ENCODE measurements at places on chromosomes 6 and 20.
A peak's percentile ranks its signal among the peaks of the same experiment; 100 is the strongest.

GRCh38 chr6:42928986-42929820 is at the start of gene CNPY3:
Gene CNPY3 (plus strand): TSS chr6:42929480. CDS start chr6:42929571, 91 bp downstream.
- peak; percentile 85 for DNase-seq

- DNase-seq: no peak
Measured at GRCh38 chr20:50876816-50877215, 54.4 kb downstream of the ADNP start.

DNA sequence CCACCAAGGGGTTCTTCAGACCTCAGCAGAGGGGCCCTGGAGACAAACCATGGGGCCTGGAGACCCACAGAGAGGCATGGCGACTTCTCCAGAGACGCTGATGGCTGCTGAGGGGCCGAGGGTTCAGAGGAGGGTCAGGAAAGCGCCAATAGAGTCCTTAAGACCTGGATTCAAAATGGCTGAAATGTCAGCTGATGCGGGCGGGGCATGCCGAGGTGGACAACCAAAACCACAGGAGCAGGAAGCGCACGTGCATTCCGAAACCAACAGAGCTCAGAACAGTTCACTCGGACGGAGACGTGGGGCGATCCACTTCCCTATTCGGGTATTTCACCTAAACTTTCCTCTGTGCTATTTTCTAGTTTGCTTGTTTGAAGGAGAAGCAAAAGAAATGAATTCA is 99.9 kb upstream of the RIN2 start:
- DNase-seq: no peak

DNA sequence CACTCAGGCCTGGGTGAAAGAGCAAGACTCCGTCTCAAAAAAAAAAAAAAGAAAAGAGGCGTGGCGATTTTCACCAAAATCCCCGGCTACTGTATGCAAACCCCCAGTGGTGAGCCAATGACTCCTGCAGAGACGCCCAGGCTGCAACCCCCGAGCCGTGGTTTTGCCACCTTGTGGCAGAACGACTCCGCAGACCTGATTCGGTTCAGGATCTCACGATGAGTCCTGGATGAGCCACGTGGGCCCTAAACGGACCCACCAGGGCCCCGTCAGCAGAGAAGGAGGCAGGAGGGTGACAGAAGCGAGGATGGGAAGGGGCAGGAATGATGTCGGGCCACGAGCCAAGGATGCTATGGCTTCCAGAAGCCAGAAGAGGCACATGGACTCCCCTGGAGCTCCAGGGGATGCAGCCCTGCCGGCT is 42.5 kb downstream of the SLC2A4RG start:
- no peak for DNase-seq

- no peak for DNase-seq
Measured at GRCh38 chr20:16407251-16408067, 165.8 kb downstream of the KIF16B start.

DNA sequence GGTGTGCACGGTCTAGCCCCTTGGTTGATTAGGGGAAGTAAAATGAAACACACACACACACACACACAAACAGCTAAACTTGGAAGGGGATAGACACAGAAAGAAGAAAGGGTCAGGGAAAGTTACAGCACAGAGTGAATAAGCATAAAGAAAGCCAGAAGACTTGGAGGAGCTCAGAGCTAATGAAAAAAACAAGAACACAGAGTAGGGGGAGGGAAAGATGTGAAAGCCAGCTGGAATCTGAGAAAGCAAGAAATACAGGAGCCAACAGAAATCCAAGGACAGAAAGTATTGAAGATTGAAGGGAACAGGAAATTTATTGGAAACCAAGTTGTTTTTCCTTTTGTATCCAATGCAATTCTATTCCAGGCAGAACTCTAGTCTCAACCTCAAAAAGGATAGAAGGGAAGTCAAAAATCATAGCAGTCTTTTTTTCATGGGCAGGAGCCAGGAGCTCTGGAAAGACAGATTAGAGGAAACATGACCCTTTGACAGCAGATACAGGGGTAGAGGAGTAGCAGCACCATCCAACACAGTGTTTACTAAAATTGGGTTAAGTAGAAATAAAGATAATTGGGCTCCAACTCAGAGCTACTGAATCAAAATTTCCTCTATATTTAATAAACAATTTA is 10.1 kb downstream of the HMGCLL1 start:
- DNase-seq: no peak

DNA sequence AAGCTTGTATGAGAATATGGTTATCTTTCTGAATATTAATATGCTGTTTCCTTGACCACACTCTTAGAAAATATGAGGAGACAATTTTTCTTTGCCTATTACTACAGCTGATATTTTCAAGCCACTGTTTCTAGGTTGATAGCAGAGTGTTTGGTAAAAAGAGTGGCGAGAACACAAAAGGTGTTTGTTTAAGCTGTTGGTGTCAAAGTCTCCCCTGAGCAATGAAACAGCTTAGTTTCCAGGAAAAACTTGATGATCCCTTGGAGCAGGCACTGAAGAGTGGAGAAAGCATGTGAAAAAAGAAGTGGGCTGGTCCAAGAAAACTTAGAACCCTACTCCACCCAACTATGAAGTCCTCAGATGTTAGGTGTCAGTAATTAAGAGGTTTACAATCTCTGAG is 182.7 kb downstream of the TFAP2B start:
- DNase-seq: no peak

DNA sequence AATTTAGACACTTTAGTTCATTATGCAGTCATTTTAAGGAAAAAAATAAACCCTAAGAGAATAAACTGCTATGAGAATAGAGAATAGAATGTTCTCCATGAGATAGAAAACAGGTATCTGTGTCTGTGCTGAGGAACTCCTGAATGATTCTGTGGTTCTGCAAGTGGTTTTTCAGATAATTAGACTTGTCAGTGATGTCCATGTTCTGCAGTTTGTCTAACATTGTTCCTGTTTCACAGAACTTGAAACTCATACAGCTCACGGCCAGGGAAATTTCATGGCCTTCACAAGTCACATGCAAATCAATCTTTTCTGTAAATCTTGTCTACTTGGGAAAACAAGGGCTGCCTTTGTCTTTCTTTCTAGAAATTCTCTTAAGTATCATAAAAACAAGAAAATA is 73.4 kb upstream of the HMGCLL1 start:
- DNase-seq: no peak

GRCh38 chr6:12083763-12084162 is 71.7 kb downstream of the HIVEP1 start:
- DNase-seq: no peak

DNA sequence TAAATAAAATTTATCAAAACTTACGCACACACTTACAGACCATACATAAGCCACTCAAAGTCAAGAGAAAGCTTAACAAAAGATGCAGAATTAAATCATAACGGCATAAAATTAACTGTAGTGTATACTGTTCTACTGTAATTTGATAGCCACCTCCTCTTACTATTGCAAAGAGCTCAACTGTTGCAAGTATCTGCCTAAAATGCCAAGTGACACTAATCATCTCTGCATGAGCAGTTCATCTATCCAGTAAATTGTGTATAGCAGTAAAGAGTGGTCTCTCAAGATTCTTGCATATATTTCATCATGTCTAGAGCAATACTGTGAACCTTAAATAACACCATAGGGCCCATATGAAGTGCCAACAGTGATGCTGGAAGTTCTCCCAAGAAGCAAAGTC is 12.3 kb downstream of the OR2H2 start:
- DNase-seq: no peak

- DNase-seq: no peak
Measured at GRCh38 chr6:132143258-132143657, 192.1 kb upstream of the CCN2 start.

GRCh38 chr20:20095114-20095872 is 43.0 kb downstream of the CFAP61 start:
- DNase-seq: no peak

DNA sequence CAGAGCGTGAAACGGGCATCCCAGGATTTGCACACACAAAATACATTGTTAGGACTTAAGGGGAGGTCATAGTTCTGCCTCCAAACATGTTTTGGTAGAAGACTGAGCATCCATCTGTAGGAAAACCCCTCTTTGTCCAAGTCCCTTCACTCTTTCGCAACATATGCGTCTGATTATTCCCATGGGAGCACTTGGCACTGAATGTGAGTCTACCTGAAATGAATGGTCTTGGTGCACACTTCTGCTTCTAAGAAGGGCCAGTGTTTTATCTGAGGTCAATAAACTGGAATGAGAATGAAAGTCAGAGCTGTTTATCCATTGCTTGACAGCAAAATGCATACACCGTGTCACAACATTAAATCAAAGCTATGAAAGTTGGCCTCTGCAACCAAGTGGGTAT is 33.0 kb downstream of the GJA10 start:
- DNase-seq: no peak

- DNase-seq: no peak
Measured at GRCh38 chr20:20668639-20669038, 43.8 kb downstream of the RALGAPA2 start.

- DNase-seq: no peak
Measured at GRCh38 chr20:58374027-58374850, 14.8 kb upstream of the VAPB start.

DNA sequence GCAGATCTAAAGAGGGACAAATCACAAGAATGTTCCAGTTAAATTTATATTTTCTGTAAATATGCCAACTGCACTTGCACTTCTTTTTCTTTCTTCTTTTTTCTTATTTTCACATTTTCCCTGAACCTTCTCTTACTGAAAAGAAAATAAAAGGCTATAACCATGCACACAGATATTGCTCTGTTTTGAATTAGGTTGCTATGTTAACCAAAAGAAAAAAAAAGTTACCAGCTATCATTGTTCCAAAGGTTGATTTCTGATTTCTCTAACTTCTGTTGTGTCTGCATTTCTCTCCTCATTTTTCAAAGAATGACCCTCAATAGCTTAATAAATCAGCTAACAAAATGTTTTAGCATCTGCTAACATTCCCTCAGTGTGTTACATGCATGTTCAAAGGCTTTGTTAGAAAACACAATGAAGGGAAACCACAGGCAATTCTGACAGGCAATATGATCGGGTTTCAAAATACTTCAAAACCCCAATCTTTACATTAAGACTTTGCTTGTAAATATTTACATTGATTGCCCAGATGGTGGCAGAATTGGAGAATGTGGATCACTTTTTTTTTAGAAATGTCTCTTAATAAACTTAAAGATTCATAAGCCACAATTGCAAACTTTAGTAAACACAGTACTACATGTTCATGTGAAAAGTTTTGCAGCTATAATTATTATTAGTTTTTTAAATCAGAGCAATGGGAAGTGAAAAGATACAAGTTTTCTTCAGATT is 928.3 kb upstream of the FLRT3 start:
- DNase-seq: no peak

DNA sequence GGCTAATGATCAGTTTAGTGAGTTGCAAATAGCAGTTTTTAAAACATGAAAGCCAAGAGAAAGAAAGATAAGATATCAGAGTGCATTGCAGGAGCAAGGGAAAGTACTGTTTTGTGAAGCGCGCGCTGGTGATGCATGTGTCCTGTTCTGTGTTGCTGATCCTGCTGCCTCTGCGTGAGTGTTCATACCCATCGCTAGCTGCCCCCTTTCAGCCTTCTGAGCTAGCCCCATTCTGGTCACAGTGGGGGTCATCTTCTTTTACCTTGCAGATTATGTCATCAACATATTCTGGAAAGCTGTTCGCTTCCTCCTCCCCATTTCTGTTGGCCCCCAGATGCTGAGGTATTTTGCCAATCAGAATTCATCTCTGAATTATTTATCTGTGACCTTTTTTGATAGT is 1.9 kb downstream of the MRAP2 start:
- no peak for DNase-seq

DNA sequence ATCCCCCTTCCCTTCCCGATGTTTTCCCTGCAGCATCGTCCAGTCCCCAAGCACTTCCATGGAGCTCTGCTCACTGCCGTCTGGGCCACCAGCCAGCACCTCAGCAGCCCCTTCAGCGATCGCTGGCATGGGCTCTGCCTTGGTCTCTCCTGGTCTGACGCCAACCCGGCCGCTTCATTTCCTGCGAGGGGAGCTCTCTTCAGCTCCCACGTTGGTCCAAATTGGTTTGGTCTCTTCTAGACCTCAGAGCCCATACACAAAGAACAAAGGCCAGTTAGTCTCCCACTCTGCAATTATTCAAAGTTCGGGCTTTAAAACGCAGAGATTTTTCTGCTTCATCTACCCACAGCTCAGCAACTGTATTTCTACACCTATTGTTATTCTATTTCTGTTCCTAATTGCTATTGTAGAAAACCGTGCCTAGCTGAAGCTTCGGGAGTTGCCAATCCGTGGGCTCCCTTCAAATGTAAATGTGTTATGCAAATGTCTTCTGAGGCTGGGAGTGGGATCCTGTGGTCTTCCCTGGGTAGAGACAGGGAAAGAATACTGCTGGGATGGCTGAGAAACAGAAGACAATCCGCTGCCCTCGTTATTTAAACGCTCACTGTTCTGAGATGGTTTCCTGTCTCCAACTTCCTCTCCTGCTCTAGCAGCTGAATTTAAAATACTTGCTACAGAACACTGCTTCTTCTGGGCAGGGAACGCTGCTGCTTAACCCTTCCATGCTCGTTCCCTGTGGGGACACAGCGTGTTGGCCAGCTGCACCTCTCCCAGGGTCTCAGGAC is 154.2 kb upstream of the QKI start:
- DNase-seq: no peak

DNA sequence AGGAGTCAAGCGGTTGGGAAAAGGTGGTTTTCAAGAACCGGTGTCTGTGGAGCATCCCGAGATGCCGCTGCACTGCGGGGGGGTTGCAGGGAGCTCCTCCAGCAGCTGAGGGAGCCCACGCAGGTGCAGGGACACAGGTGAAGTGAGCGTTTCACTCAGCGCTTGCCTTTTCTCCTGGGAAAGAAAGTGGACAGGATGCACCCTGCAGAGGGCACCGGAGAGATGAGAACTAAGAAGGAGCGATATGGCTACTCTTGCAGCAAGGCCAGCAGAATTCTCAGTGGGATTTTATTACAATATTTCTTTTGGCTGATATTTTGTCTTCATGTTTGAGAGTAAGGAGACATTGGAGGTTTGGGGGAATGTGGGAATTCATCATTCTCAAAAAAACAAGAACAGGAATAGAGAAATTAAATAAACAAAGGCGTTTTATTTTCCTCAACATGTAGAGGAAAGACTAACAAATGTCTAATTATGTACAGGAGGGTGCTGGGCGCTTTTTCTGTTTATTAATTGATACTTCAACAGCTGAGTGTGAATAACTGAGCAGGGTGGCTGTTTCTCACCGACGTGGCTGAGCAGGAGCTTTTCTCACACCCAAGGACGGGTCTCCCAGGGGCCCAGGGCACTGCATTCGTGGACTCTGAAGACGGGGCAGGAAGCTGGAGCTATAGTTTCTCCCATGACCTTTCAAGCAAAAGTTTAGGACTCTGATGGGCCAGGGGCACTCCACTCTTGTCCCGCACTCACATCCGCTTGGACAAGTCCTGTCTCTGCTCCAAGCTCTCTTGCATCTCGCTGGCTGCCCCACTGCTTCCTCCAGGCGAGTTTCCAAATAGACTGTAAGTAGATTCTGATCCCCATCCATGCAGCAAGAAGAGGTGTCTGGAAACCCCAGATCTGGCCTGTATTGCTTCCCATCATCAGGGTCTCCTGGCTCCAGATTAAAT is 176.1 kb downstream of the SMOC2 start:
- no peak for DNase-seq

DNA sequence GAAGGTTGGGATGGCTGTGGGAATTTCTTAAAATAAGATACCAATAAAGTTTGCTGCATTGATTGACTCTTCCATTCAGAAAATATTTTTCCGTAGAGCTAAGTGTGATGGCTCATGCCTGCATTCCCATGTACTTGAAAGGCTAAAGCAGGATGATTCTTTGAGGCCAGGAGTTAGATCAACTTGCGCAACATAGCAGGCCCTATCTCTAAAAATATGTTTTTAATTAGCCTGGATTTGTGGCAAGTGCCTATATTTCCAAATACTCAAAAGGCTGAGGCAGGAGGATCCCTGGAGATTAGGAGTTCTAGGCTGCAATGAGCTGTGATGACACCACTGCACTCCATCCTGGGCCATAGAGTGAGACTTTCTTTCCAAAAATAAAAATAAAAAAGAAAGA is 431.2 kb upstream of the PTCHD4 start:
- DNase-seq: no peak

Measured in stimulated activated CD8-positive, alpha-beta memory T cell treated with anti-CD3 and anti-CD28 coated beads, Interleukin-7, amount 100 ng/mL, for 4 hours (primary cell).